Heart left ventricle (tissue), 16 donors: ENCODE measurements at places on chromosomes 12 and 14. TPM values are rescaled to one million over a fixed set of nuclear protein-coding genes. Genes with fewer than 3 reads are reported as not detected.

Gene CLEC9A
- total RNA-seq = not detected

Gene HRK
- 0.38 TPM for total RNA-seq

Gene TAS2R50
- total RNA-seq = 0.52 TPM

Gene RERGL
- total RNA-seq = 1.7 TPM

Gene CMAS
- 37.3 TPM for total RNA-seq

Gene ACOT6
- total RNA-seq = not detected

Gene SLC8A3
- not detected for total RNA-seq

Gene CMTM5
- not detected for total RNA-seq

DNA sequence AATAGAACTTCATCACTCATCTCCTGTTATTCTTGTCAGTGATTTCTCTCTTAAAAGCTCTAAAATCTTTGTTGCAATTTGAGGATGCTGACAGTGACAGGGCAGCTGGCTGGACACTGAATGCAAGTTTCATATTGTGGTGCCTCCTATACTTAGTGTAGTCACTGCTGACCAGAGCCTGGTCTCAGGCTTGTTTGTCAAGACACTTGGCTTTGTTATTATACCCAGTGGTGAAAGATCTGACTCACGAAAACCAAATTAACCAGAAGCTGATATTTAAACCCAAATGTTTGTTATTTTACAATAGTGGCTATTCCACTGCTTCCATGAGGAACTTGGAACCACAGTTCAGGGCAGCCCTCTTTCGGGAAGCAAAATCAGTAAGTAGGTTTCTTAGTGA is 42.8 kb downstream of the RPGRIP1 start:
- no peak for DNase-seq

GRCh38 chr14:101877766-101878165 is 86.6 kb upstream of the DYNC1H1 start:
- no peak for DNase-seq

GRCh38 chr14:32667791-32668190 is 270.9 kb upstream of the NPAS3 start:
- DNase-seq = no peak

GRCh38 chr12:17841496-17841895 is 248.5 kb downstream of the RERGL start:
- no peak for DNase-seq

GRCh38 chr12:19223018-19223417 is 93.5 kb downstream of the PLEKHA5 start:
- DNase-seq = no peak

- no peak for DNase-seq
Observed at GRCh38 chr14:75223664-75224154, 47.3 kb upstream of the TMED10 start.

- DNase-seq = peak; percentile 31
Observed at GRCh38 chr12:288687-289086, 26.1 kb upstream of the SLC6A13 start.

GRCh38 chr14:74349757-74350156 is 1.5 kb downstream of the VRTN start:
- DNase-seq = no peak

DNA sequence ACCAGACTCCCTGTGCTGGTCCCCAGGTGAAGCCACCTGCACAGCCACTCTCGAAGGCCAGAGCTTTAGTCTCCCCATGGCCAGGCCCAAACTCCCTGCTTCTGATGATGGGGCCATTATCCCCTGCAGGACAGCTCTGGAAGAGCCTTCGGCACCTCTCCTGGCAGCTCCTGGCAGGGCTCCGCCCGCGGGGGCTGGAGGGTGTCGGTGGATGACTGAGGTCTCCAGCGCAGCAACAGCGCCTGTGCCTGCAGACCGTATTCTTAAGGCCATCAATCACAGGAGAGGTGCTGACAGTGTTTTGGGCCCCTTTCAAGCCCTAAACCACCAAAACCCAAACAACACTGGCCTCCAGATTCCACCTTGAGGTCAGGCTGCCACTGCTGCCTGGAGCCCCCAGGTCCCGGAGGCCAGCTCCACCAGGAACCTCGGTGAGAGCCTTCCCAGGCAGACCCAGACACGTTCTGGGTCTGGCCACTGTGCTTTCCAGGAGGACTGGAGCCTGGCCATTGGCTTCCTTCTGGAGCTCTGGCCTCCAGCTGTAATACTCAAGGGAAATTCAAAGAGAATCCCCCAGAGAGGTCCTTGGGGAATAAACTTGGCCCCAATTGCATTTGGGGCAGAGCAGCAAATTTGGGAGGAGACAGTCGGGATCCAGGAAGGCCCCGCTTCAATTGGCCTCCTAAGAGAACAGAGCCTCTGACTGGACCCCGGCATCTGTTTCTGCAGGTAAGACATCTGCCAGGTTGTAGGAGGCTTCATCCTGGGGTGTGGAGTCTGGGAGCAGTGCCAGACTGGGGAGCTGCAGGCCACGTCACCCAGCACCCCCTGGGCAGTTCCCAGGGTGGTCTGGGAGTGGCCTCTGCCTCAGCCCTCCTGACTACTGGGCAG is 210.6 kb upstream of the RTL1 start:
- no peak for DNase-seq

- no peak for DNase-seq
Observed at GRCh38 chr12:19764408-19764807, 325.1 kb downstream of the AEBP2 start.
